ENCODE measurements at places on chromosomes 3 and 15.

DNA sequence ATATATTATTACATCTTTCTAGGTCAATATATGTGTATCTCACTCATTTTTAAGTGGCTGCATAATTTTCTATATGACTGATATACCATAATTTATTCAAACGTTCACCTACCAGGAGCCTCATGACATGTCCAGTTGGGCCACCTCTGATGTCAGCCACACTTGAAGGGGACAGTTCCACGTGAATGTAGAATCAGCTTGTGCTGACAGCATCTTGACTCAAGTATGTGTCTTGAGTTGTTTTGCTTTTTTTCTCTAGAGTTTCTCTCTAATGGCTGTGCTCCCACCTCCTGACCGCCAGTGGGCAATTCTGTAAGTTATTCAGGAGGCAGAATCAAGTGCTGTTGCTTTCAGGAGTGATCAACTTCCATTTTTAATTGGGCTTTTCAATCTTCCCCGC is 237.9 kb downstream of the NFKBIZ start:
- no peak for DNase-seq

DNA sequence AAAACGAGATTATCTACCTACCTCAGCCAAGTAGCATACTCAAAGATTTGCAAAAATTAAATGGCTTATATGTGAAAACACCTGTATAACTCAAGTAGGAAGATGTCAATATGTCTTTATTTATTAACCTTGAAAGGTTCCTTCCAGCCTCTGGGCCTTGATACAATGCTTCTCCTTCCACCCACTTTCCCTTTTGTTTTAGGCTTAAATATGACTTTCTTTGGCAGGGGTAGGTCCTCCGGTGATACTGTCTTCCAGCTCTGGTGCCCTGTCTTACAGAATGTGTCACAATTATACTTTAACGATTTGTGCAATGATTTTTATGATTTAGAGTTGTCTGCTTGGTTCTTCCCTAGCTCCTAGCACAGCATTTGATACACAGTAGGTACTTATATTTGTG is 4.1 kb downstream of the LINS1 start:
- DNase-seq = no peak

- no peak for DNase-seq
Observed at GRCh38 chr3:72776-73175, 123.8 kb upstream of the CHL1 start.

DNA sequence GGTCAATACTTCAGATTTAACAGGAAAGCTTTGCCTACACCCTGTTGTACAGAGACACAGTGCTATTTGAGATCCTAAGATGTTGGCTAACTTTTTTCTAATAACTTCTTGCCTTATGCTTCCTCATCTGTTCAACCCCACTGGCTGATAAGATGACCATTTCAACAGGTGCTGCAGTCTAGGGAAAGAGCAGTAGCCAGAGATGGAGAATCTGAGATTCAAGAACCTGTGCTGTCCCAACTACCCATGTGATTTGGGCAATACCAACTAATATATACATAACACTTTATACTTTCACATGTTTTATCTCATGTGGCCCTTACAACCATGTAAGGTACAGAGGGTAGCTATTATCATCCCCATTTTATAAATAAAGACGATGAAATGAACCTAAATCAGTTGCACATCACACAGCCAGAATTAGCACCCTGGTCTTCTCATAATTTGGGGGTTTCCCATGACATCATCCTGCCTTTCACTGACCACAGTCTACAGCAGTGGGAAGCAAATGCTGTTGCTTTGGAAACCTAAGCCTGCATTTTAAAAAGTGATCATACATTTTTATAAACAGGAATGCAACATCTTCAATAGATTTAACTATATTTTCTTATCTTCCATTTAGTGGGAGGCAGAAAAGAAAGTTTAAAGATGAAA is 9.7 kb downstream of the TTC23 start:
- DNase-seq = no peak

DNA sequence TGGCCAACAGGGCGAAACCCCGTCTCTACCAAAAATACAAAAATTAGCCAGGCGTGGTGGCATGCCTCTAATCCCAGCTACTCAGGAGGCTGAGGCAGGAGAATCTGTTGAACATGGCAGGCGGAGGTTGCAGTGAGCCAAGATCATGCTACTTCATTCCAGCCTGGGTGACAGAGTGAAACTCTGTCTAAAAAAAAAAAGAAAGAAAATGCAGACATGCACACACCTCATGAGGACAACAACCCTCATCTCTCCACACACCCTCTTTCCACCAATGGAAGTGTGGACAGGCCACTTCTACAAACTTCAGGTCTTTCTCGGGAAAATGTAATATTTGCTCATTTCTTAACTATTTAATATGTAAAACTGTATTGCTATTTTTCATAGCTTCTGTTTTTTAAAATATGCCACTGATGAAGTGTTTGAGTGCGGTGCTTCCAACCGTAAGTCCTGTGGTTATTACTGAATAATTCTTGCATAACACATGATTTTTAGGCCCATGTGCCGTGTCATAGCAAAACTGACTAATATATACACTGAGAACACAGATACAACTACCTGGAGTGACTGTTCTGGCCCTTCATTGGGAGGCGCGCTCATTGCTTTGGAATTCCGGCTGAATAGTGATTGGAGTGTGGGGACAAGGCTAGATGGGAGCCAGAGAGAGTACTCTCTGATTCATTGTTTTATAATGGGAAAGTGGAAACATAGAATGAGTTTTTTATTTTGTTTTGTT is 23.1 kb downstream of the LRRC31 start:
- DNase-seq = no peak

DNA sequence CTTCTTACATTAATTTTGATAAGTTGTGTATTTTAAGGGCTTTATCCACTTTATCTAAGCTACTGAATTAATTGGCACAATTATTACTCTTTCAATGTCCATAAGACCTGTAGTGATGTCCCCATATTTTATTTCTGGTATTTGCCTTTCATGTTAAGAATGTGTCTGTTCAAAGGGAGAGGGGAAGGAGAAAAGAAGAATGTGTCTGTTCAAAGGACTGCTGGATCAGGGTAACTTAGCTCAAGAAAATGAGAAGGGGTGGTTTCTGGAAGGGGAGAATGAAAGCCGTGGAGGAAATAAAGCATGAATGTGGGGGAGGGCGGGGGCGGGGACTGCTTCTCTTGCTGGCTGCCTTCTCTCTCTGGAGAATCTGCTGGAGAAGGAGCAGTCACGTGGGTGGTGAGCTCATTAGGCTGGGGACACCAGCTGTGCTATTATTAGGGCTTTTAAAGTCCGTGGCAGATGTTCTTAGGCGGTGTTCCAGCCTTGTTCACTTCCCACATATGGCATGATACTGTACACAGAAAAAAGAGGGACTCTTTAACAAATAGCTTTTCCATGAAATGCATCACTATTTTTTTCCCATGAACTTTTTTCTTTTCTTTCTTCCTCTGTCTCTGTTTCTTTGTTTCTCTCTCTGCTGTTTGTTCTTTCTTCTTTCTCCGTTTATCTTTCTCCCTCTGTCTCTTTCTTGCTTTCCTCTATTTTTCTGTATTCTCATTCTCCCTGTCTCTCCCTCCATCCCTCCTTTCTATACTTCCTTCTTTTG is 63.7 kb upstream of the ULK4 start:
- DNase-seq = no peak

- no peak for DNase-seq
Observed at GRCh38 chr3:72426618-72427397, 421.4 kb downstream of the SHQ1 start.

- no peak for DNase-seq
Observed at GRCh38 chr3:11076711-11077110, 77.6 kb upstream of the HRH1 start.

- no peak for DNase-seq
Observed at GRCh38 chr15:34223904-34224596, 766 bp upstream of the EMC4 start.

DNA sequence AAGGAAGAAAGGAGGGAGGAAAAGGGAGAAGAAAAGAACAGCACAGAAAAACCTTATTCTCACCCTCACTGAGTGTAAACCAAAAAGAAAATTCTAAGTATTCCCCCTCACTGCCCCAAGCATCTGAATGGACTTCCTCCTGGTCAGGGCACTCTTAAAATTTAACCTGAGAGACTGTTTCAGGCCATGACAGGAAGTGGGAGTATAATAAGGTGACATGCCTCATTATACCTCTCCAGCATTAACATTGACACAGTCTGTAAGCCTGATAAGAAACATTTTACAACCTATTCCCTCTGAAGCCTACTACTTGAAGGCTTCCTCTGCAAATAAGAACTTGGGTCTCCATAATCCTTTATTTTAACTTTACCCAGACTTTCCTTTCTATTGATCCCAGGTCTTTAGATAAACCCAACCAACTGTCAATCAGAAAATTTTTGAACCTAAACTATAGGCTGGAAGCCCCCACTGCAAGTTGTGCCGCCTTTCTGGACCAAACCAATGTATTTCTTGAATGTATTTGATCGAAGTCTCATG is 41.7 kb downstream of the SLCO2A1 start:
- DNase-seq = no peak

DNA sequence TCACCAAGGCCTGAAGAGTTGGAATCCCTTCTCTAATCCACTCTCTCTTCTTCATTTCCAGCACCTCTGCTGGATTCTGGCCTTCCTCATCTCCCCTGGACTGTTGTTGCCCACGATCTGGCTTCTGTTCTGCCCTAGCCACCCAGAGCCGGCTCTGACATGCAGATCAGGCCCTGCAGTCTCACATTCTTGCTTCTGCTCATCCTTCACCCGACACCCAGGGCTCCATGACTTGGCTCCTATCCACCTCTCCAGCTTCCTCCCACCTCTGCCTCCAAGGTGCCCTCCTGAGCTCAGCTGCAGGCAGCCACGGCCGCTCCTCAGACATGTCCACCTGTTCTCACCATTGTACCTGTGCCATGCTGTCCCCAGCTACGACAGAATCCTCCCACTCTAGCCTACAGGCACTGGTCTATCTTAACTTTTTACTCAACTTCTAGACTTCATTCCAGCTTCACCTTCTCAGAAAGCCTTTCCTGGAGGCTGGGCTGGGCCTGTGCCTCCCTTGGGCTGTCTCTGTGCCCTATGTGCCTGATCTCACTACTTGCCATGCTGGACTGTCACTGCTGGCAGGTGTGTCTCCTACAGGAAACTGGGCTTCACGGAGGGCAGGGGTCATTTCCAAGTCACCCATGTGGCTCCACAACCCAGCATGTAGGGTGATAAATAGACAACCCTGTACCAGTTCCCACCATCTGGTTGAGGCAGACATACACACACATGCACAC is 16.0 kb upstream of the TBC1D21 start:
- DNase-seq = no peak

- no peak for DNase-seq
Observed at GRCh38 chr15:41022487-41023090, 69.3 kb downstream of the CHAC1 start.

GRCh38 chr15:63261311-63261710 is 16.1 kb upstream of the APH1B start:
- DNase-seq = no peak

DNA sequence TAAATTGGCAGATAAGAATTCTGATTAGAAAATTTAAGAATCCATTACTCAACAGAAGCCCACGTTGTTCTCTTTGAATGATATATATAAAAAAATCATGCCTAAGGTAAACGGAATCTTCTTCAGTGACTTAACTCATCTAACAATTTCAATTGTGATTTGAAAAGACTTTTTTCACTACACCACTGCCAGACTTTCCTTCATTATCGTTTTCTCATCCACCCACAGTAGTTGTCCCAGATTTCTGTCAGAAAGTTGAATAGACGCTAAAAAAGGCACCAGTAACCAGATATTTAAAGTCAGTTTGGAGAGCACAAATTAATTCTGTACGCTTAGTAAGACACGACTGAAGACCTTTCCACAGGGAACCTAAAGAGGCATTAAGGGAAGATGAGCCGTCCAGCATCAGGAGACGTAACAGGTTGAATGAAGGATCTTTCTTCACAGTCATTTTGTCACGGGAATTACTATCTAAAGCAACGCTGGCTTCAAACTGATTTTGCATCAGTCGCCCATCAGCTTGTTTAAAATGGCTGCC is 1.3 kb downstream of the HIGD1A start:
- DNase-seq = no peak

- no peak for DNase-seq
Observed at GRCh38 chr3:37588758-37589157, 272.9 kb upstream of the CTDSPL start.

DNA sequence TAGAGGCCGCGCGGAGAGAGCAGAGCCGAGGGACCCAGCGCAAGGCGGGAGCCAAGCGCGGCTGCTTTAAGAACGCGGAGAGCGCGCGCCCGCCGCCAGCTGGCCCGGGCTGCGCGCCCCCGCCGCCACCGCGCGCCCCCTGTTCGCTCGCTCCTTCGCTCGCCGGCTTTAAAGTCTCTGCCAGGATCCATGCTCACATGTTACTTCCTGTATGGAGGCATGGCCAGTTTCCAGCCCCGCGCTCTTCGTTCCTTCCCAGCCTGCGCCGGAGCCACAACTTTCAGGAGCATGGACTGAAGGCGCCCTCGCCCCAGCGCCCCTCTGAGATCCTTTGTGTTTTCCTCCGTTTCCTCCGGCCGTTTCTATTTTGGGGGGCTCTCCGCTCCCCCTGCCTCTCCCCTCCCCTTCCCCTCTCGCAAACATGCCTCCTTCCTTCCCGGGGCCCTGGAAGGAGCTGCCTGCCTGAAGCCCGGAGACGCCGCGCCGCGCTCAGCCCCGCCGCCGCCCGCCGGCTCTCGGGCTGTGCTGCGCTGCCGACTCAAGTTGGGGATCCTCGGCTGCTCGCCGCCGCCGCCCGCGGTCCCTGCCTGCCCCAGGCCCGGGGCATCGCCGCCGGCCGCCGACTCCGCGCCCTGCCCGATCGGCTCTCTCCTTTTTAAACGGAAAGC is at the start of gene PTPRG:
PTPRG (plus strand) TSS at position 198 of the 668 bp plus-strand sequence. CDS start 717 bp downstream, outside the sequence.
- no peak for DNase-seq

GRCh38 chr3:106822204-106822603 is 555.0 kb upstream of the CCDC54 start:
- DNase-seq = no peak

- no peak for DNase-seq
Observed at GRCh38 chr15:67564021-67564967, 21.8 kb downstream of the MAP2K5 start.

DNA sequence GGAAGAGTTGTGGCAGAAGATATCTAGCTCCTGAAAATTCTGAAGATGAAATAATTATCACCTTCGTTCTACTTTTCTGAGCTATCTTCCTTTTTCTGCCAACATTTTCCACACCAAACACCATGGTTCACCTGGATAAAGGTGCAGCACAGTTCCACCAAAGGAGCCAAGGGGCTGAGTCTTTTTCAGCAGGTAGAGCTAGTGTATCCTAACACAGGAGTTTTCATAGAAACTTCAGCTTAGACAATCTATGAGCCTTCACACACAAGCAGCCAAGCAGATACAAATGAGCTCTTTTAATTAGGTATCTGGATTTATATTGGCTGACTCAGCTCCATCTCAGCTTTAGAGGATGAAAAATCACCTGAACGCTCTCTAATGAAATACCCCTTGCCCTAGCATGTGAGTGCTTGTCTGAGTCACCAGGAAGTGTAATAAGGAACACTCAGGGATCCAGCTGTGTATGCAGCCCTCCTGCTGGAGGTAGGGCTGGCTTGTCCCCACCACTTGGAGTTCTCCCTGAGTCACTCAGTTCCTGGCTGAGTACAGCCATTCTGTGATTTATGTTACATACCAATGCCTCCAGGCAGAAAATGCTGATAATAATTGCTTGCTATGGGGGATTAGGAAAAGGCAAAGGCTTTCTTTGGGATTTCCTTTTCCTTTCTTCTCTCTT is 385.7 kb downstream of the LSAMP start:
- DNase-seq = no peak

All from stimulated activated CD8-positive, alpha-beta memory T cell treated with anti-CD3 and anti-CD28 coated beads, Interleukin-4, amount 100 ng/mL, for 1 hour (primary cell).